ENCODE measurements at places on chromosomes 12 and 14.

- H3K27me3 ChIP-seq = no peaks in the 10 kb centered on the region
- H3K36me3 ChIP-seq = no peaks in the 10 kb centered on the region
- no peak overlapping the region for H3K27ac ChIP-seq
- H3K4me3 ChIP-seq = no peak overlapping the region
- H3K4me1 ChIP-seq = no peaks in the 10 kb centered on the region
Measured at GRCh38 chr12:65334521-65334920, 56.0 kb downstream of the MSRB3 start.

DNA sequence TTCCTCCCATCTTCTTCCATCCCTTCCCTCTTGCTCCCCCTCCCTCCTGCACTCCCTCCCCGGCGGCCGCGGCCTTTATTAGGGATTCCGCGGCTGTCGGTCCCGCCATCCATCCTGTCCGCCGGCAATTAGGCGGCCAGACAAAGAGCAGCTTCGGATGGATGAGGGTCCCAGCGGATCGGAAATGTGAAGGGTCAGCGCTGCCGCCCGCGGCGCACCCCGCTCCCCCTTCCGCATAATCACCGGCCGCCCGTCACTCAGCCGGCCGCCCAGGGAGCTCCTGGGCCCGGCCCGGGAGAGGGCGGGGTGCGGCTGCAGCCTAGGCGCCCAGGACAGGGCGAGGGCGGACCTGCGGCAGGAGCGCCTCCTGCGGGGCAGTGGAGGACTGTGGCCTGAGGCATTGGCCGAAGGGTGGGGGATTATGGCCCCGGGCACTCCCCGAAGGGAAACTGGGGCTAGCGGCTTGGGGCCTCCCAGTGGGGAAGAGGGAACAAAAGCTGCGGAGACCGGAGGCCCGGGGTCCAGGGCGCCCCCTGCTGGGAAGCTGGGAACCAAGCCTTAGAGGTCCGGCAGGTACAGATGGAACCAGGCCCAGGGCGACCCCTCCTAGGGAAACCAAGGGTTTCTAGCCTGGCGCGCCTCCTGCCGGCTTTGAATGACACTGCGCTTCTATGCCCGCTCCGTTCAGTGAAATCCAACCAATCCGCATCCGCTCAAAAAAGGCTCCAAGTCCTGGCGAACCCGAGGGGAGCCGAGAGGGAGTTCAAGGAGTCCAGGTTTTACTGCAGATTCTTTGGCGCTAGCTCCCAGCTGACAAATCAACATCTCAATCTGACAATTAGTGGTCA, 4.4 kb upstream of the DNAJC22 start:
- H3K4me3 ChIP-seq = no peak overlapping the region
- H3K27ac ChIP-seq = peak overlapping the region; percentile 26
- DNase-seq = peak; percentile 86
- H3K27me3 ChIP-seq = no peaks in the 10 kb centered on the region
- H3K4me1 ChIP-seq = peaks cover 63% of the 10 kb centered on the region

DNA sequence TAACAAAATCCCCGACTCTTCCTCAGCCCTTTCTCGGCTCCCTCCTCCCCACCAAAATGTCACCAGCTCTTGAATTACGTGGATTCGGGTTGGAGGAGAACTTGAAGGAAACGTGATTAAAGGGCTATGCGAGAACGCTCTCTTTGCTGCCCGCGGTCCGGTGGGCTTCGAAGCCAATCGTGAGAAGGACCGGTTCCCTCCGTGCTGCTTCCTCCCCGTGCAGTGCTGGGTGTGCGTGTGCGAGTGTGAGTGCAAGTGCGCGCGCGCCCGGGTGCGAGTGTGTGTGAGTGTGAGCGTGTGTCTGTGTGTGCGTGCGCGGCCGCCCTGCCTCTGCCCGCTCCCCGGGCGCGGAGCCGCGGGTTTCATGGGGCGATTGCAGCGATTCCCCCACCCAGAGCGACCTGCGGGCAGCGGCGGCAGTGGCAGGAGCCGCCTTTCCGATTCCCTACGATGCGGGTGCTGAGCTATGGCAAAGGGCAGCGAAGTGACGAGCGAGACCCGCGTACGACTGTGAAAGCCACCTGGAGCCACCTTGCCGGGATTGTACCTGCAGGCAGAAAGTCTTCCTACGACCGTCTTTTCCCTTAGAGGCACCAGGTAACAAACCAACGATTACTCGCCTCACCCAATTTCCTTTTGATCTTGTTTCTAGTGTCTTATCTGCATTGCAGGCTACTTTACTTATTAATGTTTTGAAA, 1.4 kb downstream of the LRFN5 start:
- H3K4me3 ChIP-seq = peak overlapping the region; percentile 30
- H3K36me3 ChIP-seq = no peaks in the 10 kb centered on the region
- peaks cover 6% of the 10 kb centered on the region for H3K27me3 ChIP-seq
- no peak overlapping the region for H3K27ac ChIP-seq
- H3K4me1 ChIP-seq = peaks cover 7% of the 10 kb centered on the region

GRCh38 chr12:80776706-80777105, 60.0 kb downstream of the MYF5 start:
- no peak overlapping the region for H3K4me3 ChIP-seq
- H3K27ac ChIP-seq = peak overlapping the region; percentile 98
- no peaks in the 10 kb centered on the region for H3K27me3 ChIP-seq
- no peak for DNase-seq

- no peak for DNase-seq
- H3K4me1 ChIP-seq = no peaks in the 10 kb centered on the region
- no peak overlapping the region for H3K27ac ChIP-seq
- no peaks in the 10 kb centered on the region for H3K27me3 ChIP-seq
- no peak overlapping the region for H3K4me3 ChIP-seq
Measured at GRCh38 chr12:52633383-52633782, 15.0 kb upstream of the KRT73 start.

All from thyroid gland (tissue), 4 donors.